Progenitor cell of endocrine pancreas (in vitro differentiated cells): ENCODE measurements at places on chromosomes 5 and 9.

DNA sequence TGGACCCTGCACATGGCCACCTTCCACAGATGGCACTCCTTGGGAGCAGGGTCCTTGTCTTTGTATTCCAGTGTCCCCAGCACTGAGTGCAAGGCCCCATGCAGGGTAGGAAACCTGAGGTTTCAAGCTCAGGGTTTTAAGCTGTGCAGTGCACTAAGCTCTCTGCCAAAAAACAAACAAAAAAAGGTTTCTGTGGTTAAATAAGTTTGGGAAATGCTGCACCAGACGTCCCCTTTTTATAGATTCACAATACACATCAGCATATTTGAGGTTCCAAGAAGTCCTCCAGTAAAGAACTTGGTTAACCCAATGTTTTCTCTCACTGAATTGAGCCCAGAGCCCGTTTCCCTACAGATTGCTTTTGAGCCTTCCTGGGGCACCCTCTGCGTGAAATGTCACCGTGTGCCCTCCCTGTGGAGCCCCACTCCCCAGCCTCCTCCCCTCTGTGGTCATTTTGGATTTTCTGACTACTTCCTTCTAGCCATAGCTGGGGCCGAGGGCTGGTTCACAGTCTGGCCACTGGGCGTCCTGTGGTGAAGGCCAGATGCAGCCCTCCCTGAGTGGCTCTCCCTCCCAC is 17.1 kb downstream of the DELE1 start:
- DNase-seq, result no peak

DNA sequence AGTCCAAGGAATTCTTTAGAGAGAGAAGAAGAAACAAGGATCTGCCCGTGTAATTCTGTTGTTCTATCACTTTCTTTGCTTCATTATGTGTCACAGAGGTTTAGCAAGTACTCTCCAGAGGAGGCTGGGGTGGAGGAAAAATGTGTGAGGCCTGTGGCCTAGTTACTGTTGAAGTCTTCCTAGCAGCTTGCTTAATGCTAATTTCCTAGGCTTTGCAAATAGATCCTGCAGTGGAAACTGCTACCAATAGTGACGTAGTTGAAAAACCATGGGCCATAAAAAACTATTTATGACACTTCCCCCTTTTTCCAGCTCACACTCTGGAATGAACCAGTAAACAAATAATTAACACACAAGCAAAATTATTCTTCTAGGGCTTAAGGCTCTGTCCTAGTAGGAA is 27.0 kb upstream of the C9orf72 start:
- no peak for DNase-seq

DNA sequence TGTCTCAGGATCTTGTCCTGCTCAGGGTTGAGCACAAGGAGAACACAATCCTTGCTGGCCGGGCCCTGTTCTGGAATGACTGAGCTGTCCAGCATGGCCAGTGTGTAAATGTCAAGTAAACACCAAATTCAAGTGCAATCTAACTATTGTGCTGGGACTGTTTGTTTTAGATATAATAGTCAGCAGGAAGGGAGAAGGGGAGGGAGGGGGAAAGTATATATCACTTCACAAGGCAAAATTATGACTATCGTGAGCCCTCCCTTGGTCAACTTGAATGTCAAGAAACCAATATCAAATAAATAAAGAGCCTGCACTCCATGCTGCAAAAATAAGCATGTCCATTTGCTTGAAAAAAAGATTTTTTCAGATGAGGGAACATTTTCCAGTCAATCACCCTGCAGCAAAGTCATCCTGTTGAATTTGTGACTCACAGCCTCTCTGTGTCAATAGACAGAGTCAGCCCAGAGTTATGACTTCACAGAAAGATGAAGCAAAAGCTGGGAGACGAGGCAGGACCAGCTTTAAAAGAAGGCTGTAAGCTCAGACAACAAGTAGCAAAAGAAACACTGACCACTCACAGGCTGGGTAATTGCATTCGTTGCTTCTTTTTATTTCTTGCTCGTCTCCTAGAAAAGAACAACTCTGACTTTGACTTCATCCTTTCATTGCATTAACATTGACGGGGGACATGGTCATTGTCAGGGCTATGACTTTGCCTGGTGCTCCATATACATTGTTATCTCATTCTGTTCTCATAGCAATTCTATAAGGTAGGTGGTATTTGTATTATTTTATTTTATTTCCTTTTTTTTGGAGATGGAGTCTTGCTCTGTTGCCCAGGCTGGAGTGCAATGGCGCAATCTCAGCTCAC is 15.3 kb upstream of the KLF4 start:
- no peak for DNase-seq

DNA sequence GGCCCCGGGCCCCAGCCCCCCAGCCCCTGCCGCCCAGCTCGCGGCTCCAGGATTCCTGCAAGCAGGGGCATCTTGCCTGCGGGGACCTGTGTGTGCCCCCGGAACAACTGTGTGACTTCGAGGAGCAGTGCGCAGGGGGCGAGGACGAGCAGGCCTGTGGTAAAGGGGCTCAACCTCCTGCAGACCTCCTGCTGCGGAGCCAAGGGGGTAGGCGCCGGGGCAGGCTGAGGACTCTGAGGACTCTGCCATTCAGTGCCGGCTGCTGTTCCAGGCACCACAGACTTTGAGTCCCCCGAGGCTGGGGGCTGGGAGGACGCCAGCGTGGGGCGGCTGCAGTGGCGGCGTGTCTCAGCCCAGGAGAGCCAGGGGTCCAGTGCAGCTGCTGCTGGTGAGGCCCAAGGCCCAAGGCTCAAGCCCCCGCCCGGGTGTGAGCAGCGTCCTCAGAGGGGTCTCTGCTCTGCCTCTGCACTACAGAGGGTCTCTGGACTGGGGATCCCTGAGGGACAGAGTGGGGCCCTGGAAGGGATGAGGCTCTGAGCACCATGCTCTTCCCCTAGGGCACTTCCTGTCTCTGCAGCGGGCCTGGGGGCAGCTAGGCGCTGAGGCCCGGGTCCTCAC is 3.4 kb downstream of the MAMDC4 start:
- DNase-seq, result no peak

DNA sequence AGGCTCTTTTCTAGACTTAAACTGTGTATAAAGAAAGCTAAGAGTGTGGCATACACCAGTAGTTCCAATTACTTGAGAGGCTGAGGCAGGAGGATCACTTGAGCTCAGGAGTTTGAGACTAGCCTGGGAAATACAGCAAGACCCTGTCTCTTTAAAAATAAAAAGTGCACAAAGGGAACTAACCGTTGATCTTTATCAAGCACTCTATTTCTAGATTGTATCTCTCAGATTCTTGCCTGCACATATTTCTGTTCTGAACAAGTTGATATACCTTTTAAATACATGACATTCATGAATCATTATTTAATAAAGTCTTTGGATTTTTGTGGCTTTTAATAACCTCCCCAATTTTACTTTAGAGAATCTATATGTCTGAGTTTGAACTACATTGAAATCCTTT is 47.2 kb downstream of the HMGCR start:
- no peak for DNase-seq

- no peak for DNase-seq
These were observed 56.7 kb upstream of the ACTBL2 start for GRCh38 chr5:57539281-57539701.

DNA sequence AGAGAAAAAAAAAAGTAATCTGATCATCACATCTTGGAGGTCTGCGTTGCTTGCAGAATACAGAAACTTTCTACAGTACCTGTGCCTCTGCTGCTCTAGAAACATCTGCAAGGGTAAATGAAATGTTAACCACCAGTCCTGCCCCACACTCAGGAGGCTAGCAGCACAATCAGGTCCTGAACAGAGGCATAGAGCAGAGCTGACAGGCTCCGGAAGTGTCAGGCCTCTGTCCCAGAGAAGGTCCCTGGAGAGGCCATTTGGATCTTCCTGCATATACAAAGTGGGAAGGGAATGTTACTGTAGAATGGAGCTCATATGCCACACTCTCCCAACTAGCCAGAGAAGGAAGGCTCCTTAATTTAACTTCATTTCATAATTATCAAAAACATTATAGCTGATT is 7.2 kb downstream of the NRG2 start:
- DNase-seq, result no peak

GRCh38 chr9:33799928-33800704 is 4.8 kb downstream of the PRSS3 start:
- DNase-seq, result no peak

DNA sequence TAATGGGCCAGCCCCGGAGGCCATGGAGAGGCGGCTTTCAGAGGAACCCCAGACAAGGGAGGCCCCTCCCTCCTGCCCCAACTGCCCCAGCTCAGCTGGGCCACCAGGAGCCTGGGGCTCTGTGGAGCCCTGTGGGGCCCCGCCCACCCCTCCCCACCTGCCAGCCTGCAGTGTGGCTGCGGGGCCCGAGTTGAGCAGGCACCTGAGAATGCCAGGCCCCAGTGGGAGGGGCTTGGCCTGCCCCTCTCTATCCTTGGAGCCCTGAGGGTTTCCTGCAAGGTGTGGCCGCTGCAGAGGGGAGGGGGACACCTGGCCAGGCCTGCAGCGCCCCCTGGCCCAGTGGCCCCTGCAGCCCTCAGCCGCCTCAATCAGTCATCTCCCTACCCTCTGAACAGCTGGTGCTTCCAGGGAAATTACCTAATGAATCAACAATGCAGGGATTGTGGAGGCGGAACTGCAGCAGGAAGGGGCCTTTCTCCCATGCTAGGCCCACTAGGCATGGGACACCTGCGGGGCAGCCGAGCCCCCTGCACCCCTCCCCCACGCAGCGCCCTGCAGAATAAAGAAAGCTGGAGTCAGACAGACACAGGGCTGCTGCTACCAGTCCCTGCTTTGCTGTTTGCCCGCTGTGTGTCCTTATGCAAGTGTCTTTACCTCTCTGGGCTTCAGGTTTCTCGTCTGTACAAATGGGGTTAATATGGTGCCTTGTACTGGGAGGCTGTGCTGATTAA is 48.0 kb downstream of the LMX1B start:
- peak; percentile 61 for DNase-seq

GRCh38 chr5:24525414-24525813 is 119.4 kb downstream of the CDH10 start:
- DNase-seq, result no peak

- no peak for DNase-seq
These were observed 66.7 kb upstream of the XPA start for GRCh38 chr9:97763874-97764273.

DNA sequence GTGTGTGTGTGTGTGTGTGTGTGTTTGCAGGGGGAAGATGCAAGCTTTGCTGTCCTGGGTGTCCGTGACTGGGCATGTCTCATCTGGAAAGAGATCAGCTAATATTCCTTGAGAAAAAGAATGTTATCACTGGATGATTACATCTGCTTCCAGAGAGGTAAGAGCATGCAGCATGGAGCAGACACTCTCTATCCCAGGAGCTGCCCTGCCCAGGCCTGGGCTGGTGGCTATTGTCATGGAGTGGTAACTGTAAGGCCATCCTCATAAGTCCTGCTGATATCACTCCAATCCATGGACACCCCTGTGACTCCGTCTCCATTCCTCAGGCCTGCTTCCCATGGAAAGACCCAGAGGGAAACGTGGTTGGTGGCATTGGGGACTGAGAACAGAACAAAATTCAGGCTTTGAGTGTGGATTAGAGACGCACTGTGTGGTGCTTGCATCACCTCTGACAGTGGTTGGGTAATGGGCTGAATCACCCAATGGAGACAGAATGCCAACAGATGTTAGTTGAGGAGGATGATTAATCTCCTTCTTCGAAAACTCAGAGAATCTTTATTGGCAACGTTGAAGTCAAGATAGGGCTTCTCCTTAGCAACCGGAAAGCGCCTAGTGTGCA is 52.0 kb upstream of the KCNIP1 start:
- no peak for DNase-seq

DNA sequence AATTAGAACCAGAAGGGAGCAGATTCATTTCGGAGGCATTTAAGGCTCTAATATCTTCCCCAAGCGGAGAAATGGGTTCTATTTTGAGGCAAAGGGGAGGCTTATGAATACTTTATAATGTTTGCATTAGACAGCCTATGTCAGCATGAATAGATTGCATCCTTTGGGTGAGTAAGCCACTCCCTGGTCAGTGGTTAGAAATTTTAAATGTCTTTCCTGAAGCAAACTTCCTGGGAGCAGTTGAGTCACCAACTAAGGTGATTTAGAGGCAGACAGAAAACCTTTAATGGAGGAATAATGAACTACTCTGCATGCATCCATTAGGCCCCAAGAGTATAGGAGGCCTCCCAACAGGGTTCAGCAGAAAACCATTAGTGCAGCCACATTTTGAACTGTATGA is 204.9 kb downstream of the ELAVL2 start:
- DNase-seq, result no peak

GRCh38 chr9:107439991-107440456 is 49.5 kb downstream of the KLF4 start:
- DNase-seq, result no peak

DNA sequence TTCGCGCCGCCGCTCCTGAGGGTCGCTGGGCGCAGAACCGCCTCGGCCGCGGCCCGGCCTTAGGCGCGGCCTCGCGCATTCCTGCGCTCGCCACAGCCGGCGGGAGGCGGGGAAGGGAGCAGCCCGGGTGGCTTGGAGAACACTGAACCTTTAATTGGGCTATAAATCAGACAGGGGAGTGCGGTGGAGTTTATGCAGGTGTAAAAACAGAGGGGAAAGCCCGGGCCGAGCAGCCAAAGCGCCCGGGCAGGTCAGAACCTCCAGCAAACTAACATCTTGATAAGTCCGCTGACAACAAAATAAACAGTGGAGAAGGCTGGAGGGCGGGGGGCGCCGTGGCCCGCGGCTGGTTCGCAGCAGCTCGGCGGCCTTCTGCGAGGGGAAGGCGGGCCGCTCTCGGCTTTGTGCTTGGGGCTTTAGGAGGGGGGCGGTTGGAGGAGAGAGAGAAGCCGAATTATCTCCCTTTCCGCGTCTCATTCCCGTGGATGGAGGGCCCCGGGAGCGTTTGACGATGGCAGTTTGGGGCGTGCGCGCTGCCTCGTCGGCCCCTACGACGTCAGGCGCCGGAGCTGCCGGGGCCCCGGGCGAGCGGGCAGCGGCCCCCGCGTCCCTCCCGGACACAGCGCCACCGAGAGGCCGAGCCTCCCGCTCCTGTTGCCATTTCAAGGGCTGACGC is 11.3 kb downstream of the FOXD1 start:
- DNase-seq, result peak; percentile 60

DNA sequence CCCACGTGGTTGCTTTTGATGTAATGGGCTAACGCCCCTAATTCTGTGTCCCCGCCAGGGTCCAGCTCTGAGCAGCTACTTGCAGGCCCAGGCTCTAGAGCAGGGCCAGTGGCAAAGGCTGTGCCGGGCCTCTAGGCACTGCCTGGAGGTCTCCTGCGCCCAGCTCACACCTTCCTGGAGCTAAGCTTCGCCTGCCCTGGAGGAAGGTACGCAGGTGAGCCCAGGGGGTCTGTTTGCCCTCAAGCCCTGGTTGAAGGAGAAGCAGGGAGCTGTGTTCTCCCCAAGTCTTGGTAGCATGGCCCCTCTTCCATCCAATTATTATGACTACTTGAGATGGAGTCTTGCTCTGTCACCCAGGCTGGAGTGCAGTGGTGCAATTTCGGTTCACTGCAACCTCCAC is 5.2 kb upstream of the LMX1B start:
- DNase-seq, result no peak

DNA sequence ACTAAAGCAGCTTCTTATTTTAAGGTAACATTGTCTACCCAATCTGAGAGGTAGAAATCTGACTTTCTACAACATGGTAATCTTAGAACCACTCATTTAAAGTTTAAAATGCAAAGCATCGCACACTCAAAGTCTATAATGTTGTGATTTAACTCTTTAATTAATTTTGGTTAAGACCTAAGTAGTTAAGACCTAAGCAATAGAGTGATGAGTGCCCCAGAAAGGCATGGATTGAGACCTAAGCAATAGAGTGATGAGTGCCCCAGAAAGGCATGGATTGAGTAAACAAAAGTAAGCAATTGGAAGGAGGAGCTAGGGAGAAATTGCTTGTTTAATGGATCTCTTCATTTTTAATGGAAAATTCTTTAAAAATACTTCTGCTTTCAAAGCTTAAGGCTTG is 86.8 kb downstream of the NLN start:
- DNase-seq, result no peak
